ENCODE measurements at places on chromosomes 6 and 20.

GRCh38 chr20:34559311-34560140, 1.0 kb downstream of the MAP1LC3A start:
- DNase-seq: no peak

- DNase-seq: no peak
These were observed 235.1 kb downstream of the FNDC1 start for GRCh38 chr6:159404296-159404695.

DNA sequence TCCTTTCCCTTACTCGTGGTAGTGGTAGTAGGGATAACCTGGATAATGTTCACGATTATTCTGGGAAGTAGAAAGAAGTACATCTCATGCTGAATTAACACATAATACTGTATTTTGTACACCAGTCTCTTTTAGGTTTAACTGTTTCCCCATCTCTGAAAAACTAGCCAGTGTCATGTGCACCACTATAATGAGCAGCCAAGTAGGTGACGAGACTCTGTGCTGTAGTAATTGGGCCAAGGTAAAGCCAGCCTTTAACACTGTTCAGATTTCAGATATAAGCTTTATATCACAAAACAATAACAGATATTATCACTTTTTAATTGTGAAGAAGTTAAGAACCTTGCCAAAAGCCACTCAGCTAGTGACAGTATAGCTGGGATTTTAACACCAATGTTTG, 100.9 kb upstream of the ENPP5 start:
- no peak for DNase-seq

DNA sequence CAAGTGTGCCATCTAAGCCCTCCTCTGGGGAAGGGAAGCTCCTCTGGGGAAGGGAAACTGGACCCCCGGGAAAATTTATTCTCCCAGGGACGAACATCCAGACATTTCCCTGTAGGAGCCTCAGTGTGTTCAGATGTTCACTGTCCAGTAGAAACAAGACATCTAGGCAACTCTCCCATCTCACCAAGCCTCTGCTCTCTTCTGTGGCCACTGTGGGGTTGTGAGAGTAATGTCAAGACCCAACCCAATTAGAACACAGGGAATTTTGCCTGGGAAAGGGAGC, 3.6 kb upstream of the PTGIS start:
- DNase-seq: no peak

- DNase-seq: no peak
These were observed 60.9 kb upstream of the MAP7 start for GRCh38 chr6:136611133-136611532.

DNA sequence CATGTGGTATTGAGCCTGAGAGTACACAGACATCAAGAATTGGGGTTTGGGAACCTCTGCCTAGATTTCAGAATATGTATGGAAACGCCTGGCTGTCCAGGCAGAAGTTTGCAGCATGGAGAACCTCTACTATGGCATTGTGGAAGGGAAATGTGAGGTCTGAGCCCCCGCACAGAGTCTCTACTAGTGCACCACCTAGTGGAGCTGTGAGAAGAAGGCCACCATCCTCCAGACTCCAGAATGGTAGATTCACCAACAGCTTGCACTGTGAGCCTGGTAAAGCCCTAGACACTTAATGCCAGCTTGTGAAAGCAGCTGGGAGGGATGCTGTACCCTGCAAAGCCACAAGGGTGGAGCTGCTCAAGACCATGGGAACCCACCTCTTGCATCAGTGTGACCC, 658.2 kb downstream of the HACE1 start:
- DNase-seq: no peak

DNA sequence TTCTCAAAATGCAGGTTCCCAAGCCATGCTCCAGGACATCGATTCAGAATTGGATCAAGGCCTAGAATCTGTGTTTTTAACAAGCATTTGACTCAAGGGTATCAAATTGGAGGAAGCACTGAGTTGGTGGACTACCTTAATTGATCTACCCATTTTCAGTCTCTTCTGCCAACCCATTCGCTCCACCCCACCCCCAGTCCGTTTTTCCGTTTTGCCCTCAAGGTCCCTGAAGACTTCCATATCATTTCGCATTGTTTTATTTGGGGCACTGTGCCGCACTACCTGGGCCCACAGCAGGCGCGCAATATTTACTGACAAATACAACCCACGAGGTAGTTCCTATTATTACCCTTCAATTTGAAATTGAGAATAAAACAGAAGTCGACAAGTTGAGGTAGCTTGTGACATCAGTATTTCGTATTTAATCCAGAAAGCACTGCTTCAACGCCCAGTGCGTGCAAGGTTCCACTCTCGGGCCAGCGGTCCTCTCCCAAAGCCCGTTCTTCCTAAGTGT, 557 bp upstream of the DHX35 start:
- no peak for DNase-seq

DNA sequence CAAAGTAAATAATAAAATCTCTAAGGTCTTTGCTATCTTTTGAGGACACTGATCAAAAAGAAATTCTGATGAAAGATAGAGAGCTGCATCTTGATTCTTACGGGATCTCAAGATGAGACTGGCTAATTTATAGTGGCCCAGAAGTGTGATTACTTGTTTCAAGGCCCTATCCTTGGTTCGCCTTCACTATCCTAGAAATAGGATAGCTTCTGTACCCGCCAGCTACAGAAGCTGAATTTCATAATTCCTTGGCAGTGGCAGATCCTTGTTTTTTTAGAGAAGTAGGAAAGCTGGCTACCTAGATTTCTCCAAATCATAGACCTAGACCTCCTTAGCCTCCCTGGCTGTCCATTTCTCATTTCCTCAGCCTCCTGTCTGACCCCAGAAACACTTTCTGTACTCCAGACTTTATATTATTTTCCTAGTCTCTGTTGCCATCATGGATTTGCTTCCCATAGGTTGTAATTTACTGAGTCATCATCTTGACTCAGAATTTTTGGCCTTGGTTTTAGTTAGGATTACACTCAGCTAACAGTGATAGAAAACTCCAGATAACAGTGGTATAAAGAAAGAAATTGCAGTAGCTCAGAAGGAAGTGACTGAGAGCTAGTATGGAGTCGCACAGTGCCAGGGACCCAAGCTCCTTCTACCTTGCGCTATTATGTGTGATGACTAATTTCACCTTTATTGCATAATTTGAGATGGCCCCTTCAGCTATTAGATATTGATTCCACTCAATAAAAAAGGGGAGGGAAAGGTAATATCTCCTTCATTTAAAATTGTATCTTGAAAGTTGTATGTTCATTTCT, 27.7 kb downstream of the PHF3 start:
- no peak for DNase-seq

DNA sequence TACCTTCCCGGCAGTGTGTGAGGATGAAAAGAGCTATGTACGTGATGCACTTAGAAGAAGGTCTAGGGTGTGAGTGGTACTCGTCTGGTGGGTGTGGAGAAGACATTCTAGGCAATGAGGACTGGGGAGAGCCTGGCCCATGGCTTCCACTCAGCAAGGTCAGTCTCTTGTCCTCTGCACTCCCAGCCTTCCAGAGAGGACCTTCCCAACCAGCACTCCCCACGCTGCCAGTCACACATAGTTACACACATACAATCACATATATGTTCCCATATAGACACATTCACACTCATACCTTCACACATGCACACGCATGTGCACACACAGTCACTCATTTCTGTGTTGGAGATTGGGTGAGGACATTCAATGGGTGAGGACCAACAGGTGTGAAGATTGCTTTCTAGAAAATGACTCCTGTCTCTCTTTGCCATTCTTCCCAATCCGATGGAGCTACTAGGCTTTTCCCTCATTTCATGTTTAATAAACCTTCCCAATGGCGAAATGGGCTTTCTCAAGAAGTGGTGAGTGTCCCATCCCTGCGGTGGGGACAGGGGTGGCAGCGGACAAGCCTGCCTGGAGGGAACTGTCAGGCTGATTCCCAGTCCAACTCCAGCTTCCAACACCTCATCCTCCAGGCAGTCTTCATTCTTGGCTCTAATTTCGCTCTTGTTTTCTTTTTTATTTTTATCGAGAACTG, 30.4 kb downstream of the SRSF3 start:
- DNase-seq: no peak

DNA sequence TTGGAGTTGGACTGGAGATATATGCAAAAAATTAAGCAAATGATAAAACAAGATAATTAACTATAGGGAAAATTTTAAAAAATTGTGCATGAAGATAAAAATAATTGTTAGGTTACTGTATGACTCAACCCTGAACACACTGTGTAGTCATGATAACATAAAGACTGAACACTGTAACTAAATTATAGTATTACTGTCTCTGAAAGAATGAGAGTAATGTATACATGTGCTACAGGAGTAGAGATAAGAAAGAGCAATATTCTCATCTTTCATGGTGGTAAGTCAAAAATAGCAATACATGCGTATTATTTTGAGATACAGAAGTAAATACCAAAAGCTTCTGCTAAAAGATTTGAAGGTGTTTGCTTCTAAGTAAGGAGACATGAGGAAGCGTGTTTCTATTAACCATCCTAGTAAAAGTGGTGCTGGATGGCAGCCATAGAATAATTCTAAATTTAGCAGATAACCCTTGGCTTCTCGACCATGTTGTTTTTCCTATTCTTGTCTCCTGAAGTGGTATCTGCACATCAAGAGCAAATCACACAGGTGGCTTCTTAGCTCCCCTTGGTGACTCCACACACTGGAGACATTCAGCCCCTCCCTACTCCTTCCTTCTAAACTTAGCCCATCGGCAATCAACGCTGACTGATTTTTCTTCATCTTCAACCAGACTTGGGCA, 390.6 kb upstream of the PLCB4 start:
- no peak for DNase-seq

GRCh38 chr6:10033223-10033829, 381.5 kb downstream of the TFAP2A start:
- no peak for DNase-seq

DNA sequence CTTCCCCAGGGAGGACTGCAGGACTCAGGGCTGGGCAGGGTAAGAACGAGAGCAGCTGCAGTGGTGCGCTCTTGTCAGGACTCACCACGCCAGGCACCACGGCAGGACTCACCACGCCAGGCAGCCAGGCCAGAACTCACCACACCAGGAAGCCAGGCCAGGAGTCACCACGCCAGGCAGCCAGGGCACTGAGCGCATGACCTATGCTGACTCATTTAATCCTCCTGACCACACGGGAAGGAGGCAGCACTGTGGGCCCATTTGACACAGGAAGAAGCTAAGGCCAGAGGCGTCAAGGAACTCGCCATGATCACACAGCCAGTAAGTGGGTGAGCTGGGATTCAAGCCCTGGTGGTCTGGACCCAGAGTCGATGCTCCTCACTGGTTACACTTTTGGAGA, 189.3 kb downstream of the PREX1 start:
- DNase-seq: no peak

GRCh38 chr6:11601776-11602605, 64.4 kb downstream of the TMEM170B start:
- DNase-seq: no peak

DNA sequence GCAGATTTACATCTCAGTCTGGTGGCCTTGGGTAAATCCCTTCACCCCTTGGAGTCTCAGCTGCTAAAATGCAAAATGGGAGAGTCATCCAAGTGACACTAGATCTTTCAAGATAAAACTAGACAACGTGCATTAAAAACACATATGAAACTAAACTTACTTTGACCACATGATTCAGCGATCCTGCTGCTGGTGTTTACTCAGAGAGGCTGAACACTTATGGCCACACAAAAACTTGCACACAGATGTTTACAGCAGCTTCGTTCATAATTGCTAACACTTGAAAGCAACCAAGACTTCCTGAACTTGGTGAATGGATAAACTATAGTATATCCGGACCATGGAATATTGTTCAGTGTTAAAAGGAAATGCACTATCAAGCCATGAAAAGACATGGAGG, 55.3 kb upstream of the GPR6 start:
- DNase-seq: no peak

- no peak for DNase-seq
These were observed 174.7 kb downstream of the BMP7 start for GRCh38 chr20:57091748-57092111.

- no peak for DNase-seq
These were observed 11.3 kb upstream of the PKHD1 start for GRCh38 chr6:52098721-52099120.

DNA sequence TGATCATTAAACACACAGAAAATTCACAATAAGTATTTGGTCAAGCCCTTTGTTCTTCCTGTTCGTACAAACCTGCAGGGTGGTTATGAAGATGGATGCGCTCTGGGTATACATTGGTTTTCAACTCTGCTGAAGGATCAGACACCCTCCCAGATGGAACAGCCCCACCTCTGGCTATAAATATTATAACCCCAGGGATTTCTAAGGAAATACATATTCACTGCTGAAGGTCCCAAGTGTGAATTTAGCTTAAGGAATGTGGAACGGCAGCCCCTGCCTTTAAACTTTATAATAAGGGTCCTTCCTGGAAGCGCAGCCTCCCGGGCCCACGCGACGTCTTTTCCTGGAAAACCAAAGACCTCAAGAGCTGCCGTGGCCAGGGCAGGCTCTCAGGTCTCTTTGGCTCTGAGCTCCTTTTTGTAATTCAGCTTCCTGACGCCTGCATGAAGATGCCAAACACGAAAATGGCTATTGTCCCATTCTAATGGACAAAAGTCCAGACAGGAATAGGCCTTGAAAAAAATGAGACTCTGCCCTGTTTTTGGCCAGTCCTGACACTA, 172.4 kb upstream of the SSTR4 start:
- DNase-seq: no peak

DNA sequence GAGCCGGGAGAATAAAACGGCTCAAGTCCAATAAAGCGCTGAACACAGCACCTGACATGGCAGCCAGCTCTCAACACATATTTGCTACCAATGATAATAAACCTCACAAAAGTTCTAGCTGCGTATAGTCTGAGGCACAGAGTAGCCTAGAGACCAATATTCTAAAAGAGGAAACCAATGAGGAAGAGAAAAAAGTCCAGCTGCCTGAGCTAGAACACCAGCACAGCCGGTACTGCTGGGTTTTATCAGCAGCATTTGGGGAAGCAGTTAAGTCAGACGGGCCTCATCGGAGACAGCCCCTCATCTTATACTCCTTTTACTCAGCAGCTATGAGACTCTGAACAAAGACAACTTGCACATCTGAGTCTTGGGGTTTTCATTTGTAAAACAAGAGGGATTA, 2.4 kb upstream of the RTF2 start:
- no peak for DNase-seq

DNA sequence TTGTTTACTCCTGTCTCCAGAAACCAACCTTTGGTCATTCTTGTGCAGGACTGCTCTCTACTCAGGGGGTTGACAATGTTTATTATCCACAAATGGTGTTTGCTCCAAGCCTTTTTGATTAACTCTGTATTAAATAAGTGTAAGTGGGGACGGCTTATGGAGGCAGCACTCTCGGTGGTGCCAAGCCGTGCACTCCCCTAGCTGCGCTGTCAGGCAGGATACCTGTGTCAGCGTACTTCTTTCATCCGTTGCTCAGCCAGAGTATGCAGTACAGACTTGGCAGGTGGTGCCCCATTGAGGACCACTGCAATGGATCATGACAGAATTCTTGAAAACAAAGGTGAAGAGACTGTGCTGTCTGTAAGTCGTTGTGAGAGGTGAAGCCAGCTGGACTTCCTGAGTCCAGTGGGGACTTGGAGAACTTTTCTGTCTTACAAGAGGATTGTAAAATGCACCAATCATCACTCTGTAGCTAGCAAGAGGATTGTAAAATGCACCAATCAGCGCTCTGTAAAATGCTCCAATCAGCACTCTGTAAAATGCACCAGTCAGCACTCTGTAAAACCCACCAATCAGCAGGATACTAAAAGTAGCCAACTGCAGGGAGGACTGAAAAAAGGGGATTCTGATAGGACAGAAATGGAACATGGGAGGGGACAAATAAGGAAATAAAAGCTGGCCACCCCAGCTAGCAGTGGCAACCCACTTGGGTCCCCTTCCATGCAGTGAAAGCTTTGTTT, 480.0 kb downstream of the MEI4 start:
- DNase-seq: no peak
